ENCODE measurements at places on chromosomes 6 and 20. TPM values are rescaled to one million over a fixed set of nuclear protein-coding genes. Genes with fewer than 3 reads are reported as not detected.

The NR2E1 gene
- not detected for polyA plus RNA-seq

The SPATS1 gene
- not detected for polyA plus RNA-seq

The DIDO1 gene
- polyA plus RNA-seq: 14.7 TPM

The CASP8AP2 gene
- 2.8 TPM for polyA plus RNA-seq

The SLC26A8 gene
- polyA plus RNA-seq: not detected

GRCh38 chr6:21392177-21392576 lies 201.4 kb upstream of the SOX4 start:
- peak; percentile 30 for DNase-seq

- DNase-seq: no peak
These were observed 89.6 kb downstream of the FOXO3 start for GRCh38 chr6:108650325-108650724.

DNA sequence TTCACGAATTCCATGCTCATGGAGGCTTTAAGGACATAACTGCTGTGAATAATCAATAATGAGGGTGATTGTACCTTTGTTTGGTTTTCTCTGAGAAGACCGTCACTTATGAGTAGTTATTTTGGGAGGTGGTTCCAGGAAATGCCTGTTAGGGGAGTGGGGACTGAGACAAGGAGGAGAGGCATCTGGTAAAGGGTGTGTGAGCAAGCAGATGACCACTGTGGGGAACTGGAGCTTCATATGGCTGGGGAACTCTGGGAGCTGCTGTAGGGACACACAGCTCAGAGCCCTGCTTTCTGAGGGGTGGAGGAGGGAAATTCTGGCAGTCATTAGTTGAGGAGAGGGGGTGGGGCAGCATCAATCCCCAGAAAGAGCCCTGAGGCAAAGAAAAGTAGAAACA lies 71.3 kb upstream of the TINAG start:
- no peak for DNase-seq

DNA sequence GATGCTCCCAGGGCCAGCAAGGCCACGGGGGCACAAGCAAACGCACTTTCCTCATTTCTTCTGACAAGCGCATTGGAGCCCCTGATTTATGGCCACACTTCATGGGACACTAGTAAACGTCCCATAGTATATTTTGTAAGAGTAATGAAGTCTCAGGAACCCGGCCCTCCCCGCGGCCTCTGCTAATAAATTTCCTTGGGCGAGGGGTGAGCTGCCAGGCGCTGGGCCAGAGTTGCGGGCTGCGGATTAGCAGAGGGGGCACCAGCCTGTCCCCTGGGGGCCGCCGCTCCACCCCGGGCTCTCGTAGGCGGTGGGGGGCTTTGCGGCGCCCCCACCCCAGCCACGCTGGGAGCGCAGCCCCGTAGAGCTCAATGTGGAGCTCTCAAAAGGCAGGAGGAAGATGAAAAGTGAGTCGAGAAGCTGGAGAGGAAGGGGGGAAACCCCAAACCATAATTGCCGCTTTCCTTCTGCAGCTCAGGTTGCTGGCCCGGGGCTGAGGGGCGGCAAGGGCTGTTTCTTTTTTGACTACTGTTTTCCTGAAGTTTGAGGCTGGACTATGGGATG lies 173.6 kb downstream of the CDC5L start:
- DNase-seq: peak; percentile 33

DNA sequence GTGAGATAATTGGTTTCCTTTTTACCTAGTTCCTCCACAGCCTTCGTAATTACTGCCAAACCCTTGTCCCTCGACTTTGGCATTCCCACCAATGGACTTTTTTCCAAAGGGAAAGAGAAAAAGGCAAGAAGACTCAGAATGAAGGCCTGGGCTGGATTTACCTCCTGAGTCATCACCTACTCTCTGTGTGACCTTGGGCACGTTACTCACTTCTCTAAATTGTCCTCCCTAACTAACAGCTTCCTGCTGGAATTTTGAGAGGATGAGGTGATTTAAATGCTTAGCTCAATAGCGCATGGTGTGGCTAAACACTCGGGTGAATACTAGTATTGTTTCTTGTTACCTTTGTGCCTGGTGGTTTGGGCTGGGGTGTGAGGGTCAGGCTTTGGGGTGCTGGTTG lies 146.6 kb downstream of the DHX35 start:
- DNase-seq: no peak

DNA sequence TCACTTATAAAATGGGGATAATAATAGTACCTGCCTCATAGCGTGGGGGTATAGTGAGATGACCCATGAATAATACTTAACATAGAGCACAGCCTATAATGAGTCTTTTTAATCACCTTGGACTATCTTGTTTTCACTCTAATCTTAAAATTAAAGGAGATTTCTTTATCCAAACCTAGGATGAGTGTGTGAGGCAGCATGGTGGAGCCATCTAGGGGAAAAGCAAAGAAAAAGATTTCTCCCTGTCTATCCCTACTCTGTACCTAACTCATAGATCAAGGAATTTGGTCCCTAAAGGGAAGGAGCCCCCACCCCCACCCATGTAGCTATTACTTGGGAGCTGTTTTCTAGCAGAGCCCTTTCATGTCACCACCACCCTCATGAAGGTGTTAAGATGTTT lies 45.2 kb upstream of the PAK5 start:
- peak; percentile 9 for DNase-seq

DNA sequence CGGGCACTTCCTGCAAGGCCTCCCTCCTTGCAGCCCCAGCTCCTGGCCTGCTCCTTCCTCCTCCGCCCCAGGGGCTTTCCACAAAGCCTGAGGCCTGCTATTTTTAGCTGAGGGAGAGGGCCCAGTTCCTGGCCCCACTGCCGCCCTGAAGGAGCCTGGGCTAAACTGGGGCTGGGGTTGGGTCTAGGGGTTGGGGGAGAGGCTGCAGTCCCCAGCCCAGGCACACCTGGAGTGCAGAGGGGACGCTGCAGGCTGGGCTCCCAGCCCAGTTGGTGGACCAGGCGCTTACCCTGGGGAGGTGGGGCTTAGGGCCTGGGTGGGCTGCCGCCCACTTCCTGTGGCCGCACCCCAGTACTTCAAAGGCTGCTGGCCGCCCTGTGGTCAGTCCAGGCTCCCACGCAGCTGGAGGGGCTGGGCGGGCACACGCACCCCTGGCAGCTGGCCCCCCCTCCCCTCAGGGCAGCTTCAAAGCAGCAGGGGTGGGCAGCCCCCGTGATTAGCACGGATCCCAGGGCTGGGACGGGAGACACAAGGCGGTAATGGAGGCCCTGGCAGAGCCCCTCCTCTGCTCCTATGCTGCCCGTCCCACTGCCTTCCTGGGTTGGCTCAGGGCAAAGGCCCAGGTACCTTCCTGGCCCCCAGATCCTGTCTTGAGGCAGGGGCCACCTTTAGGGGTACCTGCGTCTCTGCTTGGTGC lies 7.1 kb upstream of the ABHD16B start:
- DNase-seq: peak; percentile 82

GRCh38 chr6:105746509-105746908 lies 339.6 kb upstream of the PRDM1 start:
- no peak for DNase-seq

GRCh38 chr6:32792901-32793435 lies 23.8 kb downstream of the HLA-DOB start:
- DNase-seq: no peak
